ENCODE measurements at places on chromosomes 12 and 14. TPM values are rescaled to one million over a fixed set of nuclear protein-coding genes. Genes with fewer than 3 reads are reported as not detected.
A peak's percentile ranks its signal among the peaks of the same experiment; 100 is the strongest.

GRCh38 chr14:42517806-42518500 is 911.3 kb downstream of the LRFN5 start:
- H3K4me3 ChIP-seq: no peak overlapping the region
- H3K27me3 ChIP-seq: no peaks in the 10 kb centered on the region
- DNase-seq: no peak

GRCh38 chr12:70408004-70408790 is 42.1 kb downstream of the KCNMB4 start:
- H3K27me3 ChIP-seq: no peaks in the 10 kb centered on the region
- H3K4me1 ChIP-seq: no peaks in the 10 kb centered on the region
- H3K27ac ChIP-seq: no peak overlapping the region
- DNase-seq: no peak
- H3K4me3 ChIP-seq: no peak overlapping the region

DNA sequence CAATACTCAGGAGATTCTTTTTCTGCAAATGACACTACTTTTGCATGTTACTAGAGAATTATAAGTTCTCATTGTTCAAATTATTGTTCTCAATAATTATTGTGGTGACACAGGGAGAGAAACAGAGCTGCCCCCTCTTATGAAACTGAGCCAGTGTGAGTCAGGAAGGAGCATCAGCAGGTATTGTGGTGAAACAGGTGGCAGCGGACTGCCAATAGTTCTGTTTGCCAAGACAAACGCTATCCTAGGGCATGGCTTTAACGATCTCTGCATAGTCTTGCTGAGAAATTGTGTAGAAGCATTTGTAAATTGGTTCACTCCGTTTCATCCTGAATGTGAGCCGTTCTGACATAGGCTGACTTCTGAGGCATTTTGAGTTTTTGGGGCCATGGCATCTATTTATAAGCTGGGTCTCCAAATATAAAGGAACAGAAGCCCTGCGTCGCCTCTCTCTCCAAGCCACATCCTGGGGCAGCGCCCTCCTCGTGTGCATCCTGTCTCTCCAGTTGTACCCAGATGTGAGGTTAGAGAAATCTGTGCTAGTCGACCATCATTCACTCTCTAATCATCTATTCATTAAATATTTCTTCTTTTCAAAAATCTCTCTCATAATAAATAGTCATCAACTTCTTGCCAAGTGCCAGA is 15.8 kb upstream of the PPP4R4 start:
- H3K27me3 ChIP-seq: no peaks in the 10 kb centered on the region
- H3K27ac ChIP-seq: no peak overlapping the region
- H3K36me3 ChIP-seq: no peaks in the 10 kb centered on the region
- DNase-seq: no peak
- H3K4me3 ChIP-seq: no peak overlapping the region

DNA sequence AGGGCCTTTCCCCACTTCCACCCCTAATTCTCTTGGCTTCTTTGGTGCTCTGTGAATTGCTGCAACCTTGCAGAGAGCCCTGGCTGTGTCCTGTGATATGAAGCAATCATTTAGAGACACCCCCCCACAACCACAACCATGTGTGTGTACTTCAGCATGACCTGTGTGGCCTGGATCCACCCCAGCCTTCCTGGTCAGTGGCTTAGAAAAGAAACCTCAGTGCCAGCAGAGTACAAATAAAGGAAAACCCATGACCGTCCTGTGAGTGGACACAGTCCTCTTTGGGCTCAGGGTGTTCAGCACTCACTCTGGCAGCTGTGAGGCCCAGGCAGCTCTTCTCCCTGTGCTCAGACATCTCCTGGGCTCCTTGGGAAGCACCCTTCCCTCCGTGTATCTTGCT is 206.6 kb upstream of the DIO3 start:
- H3K4me1 ChIP-seq: no peaks in the 10 kb centered on the region
- no peaks in the 10 kb centered on the region for H3K36me3 ChIP-seq
- DNase-seq: no peak

- no peaks in the 10 kb centered on the region for H3K36me3 ChIP-seq
- H3K27ac ChIP-seq: no peak overlapping the region
- H3K27me3 ChIP-seq: no peaks in the 10 kb centered on the region
- no peaks in the 10 kb centered on the region for H3K4me1 ChIP-seq
- DNase-seq: no peak
Observed at GRCh38 chr12:38158428-38159091, 158.0 kb upstream of the ALG10B start.

DNA sequence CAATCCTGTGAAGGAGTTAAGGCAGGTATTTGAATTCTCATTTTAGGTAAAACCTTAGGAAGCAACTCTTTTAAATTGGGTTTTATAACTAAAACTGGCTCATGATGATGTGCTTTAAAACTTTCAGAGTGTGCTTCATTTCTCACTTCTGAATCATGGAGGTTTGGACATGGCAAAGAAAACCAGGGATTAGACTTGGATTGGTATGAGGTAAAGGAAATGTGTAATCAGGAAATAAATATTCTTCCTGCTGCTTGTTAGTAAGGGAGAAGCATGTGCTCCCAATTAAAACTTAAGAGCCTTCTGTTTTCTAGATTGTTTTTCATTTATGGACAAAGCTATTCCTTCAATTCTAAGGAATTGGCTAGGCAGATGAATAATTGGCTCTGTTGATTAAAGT is 57.4 kb downstream of the FBXO33 start:
- peaks cover 7% of the 10 kb centered on the region for H3K4me1 ChIP-seq
- H3K27me3 ChIP-seq: no peaks in the 10 kb centered on the region
- H3K4me3 ChIP-seq: no peak overlapping the region
- no peak overlapping the region for H3K27ac ChIP-seq

GRCh38 chr12:25337916-25338315 is 87.2 kb upstream of the KRAS start:
- no peak overlapping the region for H3K4me3 ChIP-seq
- no peaks in the 10 kb centered on the region for H3K4me1 ChIP-seq
- H3K27me3 ChIP-seq: no peaks in the 10 kb centered on the region
- no peak for DNase-seq

- no peak overlapping the region for H3K4me3 ChIP-seq
- DNase-seq: no peak
- peak overlapping the region; percentile 85 for H3K27ac ChIP-seq
- H3K36me3 ChIP-seq: no peaks in the 10 kb centered on the region
Observed at GRCh38 chr14:103868242-103868897, 21.0 kb upstream of the PPP1R13B start.

- no peaks in the 10 kb centered on the region for H3K4me1 ChIP-seq
- H3K36me3 ChIP-seq: no peaks in the 10 kb centered on the region
Observed at GRCh38 chr14:70856851-70857495, 47.7 kb upstream of the MAP3K9 start.

Gene ANG
- 10.8 TPM for total RNA-seq

GRCh38 chr12:54891717-54892478 is 37.6 kb downstream of the MUCL1 start:
- H3K27ac ChIP-seq: no peak overlapping the region
- DNase-seq: no peak
- no peak overlapping the region for H3K4me3 ChIP-seq
- H3K4me1 ChIP-seq: no peaks in the 10 kb centered on the region

Gene METTL17
- total RNA-seq: 22.8 TPM

DNA sequence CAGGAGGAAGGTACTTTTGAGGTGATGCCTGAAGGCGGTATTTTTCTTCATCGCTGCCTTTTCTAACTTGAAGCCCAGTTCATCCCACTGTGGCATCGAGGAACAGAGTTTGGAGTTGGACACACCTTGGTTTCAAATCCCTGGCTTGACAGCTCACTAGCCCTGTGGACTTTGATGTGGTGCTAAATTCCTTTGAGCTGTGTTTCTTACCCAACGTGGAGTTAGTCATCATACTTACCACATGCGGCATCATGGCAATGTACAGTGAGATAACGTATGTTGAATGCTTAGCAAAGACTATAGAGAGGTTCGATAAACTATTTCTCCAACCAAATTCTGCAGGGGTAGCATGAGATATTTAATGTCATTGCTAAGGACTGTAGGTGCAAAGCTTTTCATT is 3.4 kb downstream of the PLEKHG3 start:
- peak overlapping the region; percentile 22 for H3K4me3 ChIP-seq
- no peaks in the 10 kb centered on the region for H3K27me3 ChIP-seq
- H3K36me3 ChIP-seq: no peaks in the 10 kb centered on the region
- H3K27ac ChIP-seq: peak overlapping the region; percentile 93

Gene IRF2BPL
- total RNA-seq: 32.2 TPM

DNA sequence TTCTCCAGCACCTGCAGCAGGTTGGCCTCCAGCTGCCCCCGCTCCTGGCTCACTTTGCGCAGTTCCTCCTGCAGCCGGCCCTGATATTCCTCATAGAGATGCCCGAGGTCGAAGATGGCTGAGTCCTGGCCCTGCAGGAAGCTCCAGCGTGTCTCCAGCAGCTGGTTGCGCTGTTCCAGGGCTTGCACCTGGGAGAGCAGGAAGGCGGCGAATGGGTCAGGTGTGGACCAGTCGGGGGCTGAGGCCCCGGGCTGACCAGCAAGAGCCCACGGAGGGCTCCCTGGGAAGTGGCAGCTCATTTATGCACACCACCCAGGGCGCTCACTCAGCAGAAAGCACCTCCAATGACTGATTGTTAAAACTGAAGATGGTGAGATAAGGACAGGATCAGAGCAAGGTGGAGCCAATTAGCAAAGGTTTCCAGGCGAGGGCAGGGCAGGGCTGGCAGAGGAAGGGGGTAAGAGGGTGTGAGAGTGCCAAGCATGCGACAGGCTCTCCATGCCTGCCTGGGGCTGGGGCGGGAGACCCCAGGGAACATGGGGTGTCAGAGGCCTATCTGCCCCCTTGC is 6.3 kb downstream of the KRT80 start:
- no peak overlapping the region for H3K4me3 ChIP-seq
- H3K4me1 ChIP-seq: no peaks in the 10 kb centered on the region
- H3K27ac ChIP-seq: no peak overlapping the region
- no peaks in the 10 kb centered on the region for H3K27me3 ChIP-seq
- H3K36me3 ChIP-seq: no peaks in the 10 kb centered on the region
- DNase-seq: no peak

GRCh38 chr12:6355491-6356373 is 13.9 kb upstream of the TNFRSF1A start:
- no peaks in the 10 kb centered on the region for H3K4me1 ChIP-seq
- H3K4me3 ChIP-seq: no peak overlapping the region
- peaks cover 19% of the 10 kb centered on the region for H3K36me3 ChIP-seq
- H3K27ac ChIP-seq: no peak overlapping the region

DNA sequence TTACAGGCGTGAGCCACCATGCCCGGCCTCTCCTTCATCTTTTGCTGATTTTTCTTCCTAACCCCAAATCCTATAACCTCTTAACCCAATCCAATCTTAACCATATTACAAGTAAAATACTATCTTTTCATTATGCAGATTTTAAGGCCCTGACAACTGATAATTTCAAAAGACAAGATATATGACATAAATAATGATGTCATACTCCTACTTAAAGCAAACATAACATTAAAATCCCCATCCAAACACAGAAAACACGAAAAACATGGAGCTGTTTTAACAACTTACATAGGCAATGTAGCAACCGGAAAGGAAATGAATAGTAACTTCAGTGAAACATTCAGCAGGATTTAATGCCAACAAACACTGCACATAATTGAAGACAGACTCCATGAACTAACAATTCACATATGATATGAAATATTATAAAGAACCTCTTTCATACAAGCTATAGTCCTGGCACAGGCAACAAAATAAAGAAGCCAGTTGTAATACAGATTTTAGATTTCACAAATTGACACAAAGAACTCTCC is 21.5 kb downstream of the USP44 start:
- H3K4me3 ChIP-seq: no peak overlapping the region
- no peaks in the 10 kb centered on the region for H3K4me1 ChIP-seq
- no peak for DNase-seq
- H3K27me3 ChIP-seq: no peaks in the 10 kb centered on the region

DNA sequence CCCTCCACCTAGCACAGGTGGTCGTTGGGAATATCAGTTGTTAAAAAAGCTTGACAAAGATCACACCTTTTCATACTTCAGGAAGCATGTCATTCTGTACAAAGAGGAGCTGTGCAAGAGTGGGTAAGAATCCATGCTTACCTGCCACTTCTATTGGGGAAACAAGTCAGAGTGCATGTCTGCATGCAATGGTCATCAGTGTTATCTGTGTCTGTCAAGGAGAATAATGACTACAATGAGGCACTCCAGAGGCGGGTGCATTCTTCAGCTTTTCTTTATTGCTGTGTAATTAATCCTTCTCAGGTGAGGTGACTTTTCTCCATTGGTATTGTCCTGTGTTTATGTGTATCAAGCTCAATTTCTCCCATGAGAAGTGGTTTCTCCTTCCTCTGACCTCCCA is 24.4 kb downstream of the KCNA5 start:
- no peaks in the 10 kb centered on the region for H3K27me3 ChIP-seq
- H3K27ac ChIP-seq: no peak overlapping the region
- no peaks in the 10 kb centered on the region for H3K36me3 ChIP-seq
- no peak for DNase-seq
- H3K4me1 ChIP-seq: no peaks in the 10 kb centered on the region
- H3K4me3 ChIP-seq: no peak overlapping the region

GRCh38 chr14:102362084-102362483 is 606 bp downstream of the CINP start:
- DNase-seq: no peak
- no peaks in the 10 kb centered on the region for H3K27me3 ChIP-seq
- H3K4me3 ChIP-seq: peak overlapping the region; percentile 80

DNA sequence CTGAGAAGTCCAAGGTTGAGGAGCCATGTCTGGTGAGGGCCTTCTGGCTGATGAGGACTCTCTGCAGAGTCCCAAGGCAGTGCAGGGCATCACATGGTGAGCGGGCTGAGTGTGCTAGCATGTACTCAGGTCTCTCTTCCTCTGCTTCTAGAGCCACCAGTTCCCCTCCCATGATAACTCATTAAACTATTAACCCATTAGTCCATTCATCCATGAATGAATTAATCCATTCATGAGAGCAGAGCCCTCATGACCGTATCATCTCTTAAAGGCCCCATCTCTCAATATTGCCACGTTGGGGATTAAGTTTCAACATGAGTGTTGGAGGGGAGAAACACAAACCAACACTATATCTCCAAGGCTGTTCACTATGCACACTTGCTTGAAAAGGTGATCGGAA is 83.7 kb downstream of the TMEM30B start:
- no peak for DNase-seq
- no peaks in the 10 kb centered on the region for H3K36me3 ChIP-seq
- no peak overlapping the region for H3K27ac ChIP-seq

Gene TAS2R9
- total RNA-seq: not detected

DNA sequence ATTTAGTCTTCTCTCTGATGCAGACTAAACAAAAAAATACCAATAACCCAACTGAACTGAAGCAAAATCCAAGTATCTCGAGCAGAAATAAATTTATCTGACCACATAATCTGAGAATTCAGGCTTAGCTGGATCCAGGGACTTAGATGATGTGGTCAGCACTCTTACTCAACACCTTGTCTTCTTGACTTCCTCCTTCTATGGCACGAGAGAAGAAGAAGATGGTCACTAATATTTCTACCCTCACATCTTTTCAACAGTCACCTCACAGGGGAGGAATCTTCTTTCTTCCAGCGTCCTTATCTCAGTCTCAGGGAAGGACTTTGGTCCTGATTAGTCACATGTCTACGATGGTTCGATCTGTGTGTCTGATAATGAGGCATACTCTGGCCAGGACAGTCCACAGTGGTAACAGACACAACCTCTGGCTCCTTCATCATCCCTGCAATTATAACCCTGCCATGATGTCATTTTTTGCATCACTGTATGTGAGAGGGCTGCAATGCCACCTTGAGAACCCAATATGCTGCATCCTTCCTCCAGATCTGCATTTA is 15.8 kb downstream of the RGS6 start:
- no peak overlapping the region for H3K27ac ChIP-seq
- no peaks in the 10 kb centered on the region for H3K4me1 ChIP-seq
- no peaks in the 10 kb centered on the region for H3K27me3 ChIP-seq
- H3K36me3 ChIP-seq: no peaks in the 10 kb centered on the region

- no peak overlapping the region for H3K27ac ChIP-seq
- H3K36me3 ChIP-seq: no peaks in the 10 kb centered on the region
- H3K27me3 ChIP-seq: no peaks in the 10 kb centered on the region
- no peak overlapping the region for H3K4me3 ChIP-seq
- H3K4me1 ChIP-seq: peaks cover 3% of the 10 kb centered on the region
Observed at GRCh38 chr12:48994224-48995085, 4.7 kb downstream of the DDN start.

Gene CEBPE
- total RNA-seq: not detected

Gene ADSS1
- total RNA-seq: 5.3 TPM

Gene CRIP1
- total RNA-seq: 2.7 TPM
